ENCODE measurements at places on chromosomes 2 and 18.

GRCh38 chr2:210541290-210541902 lies 15.0 kb upstream of the CPS1 start:
- DNase-seq, result no peak

DNA sequence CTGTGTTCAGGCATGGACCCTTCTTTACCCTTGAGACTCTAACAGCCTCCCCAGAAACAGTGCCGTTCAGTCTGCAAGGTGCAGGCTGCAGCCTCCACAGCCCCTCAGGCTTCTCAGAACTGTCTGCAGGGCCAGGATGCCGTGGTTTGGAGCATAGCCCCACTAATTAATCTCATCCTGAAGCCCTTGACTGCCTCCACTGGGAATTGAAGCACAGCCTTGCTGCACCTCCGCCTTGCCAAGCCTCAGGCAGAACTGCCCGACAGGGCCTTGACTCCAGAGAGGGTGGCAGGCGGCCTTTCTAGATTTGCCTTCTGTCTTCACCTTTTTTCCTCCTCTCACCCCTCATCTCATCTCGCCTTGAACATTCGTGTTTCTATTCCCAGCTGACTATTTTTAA lies 119.8 kb downstream of the NRP2 start:
- DNase-seq, result no peak

DNA sequence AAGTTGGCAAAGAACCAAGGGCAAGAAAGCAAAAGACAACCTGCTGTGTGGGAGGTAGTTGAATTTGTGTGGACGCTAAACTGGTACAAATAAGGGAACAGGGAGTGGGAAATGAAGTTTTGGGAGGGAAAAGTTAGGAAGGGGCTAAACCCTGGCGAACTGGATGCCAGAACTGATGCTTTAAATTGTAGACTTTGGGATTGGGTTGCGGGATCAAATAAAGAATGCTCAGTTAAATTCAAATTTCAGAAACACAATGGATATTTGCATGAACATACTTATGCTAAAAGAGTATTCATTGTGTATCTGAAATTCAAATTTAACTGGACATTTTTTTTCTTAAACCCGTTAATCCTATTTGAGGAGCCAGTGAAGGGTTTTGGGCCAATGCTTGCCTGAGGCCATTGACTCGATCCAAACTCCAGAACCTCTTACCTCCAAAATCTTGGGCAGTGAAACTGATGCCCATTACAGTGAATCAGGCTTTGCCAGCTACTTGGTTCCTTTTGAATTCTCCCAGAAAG lies 44.2 kb upstream of the YWHAQ start:
- no peak for DNase-seq

DNA sequence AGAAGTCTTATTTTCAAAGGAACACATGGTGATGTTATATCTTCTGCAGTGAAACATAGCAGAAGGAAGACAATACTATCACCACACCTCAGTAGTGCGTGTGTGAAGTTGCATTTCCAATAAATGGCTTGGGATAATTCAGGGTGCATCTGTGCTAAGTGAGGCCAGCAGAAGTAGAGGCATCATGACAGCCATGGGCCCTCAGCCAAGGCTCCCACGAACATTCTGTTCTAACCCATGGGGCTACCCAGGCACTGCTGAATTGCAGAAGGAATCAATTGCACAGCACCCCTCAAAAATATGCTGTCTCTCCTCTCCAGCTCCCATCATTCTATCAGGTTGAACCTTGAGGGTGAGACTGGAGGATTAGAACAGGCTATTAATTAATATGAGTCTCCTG lies 139.5 kb downstream of the RIF1 start:
- DNase-seq, result no peak
